ENCODE measurements at places on chromosomes 4 and X.

GRCh38 chr4:116099596-116099995 lies 985.8 kb downstream of the TRAM1L1 start:
- DNase-seq, result no peak

GRCh38 chr4:99834569-99834968 lies 17.9 kb downstream of the DAPP1 start:
- DNase-seq, result no peak

GRCh38 chr4:181437895-181438294 lies 805.3 kb upstream of the TENM3 start:
- DNase-seq, result no peak

DNA sequence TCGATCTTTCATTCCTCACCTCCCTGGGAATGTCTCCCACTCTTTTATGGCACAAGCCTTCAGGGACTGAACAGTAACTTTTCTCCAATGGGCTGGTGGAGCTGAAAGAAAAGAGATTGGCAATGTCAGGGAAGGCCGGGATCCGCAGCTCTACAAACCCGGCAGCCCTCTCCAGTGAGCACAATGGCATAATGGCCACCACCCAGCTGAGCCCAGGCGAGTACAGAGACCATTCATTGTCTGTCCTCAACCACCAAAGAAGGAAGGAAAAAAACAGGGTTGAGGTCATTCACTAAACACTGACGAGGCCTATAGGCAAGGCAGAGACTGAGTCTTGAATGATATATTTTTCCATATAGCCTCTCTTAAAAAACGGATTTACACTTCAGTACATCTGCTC lies 3.6 kb downstream of the GEMIN8 start:
- no peak for DNase-seq

DNA sequence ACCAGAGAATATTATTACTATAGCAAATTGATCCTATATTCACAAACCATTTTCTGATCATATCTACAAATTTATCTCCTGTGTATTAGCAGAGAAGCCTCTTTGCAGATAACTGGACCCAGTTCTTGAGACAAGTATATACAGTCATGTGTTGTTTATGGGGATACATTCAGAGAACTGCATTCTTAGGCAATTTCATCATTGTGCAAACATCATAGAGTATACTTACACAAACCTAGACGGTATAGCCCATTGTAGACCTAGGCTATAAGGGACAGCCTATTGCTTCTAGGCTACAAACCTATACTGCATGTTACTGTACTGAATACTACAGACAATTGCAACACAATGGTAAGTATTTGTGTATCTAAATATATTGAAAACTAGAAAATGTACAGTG lies 152.5 kb upstream of the SPANXN4 start:
- DNase-seq, result no peak

GRCh38 chr4:129334136-129334535 lies 238.2 kb downstream of the C4orf33 start:
- no peak for DNase-seq

DNA sequence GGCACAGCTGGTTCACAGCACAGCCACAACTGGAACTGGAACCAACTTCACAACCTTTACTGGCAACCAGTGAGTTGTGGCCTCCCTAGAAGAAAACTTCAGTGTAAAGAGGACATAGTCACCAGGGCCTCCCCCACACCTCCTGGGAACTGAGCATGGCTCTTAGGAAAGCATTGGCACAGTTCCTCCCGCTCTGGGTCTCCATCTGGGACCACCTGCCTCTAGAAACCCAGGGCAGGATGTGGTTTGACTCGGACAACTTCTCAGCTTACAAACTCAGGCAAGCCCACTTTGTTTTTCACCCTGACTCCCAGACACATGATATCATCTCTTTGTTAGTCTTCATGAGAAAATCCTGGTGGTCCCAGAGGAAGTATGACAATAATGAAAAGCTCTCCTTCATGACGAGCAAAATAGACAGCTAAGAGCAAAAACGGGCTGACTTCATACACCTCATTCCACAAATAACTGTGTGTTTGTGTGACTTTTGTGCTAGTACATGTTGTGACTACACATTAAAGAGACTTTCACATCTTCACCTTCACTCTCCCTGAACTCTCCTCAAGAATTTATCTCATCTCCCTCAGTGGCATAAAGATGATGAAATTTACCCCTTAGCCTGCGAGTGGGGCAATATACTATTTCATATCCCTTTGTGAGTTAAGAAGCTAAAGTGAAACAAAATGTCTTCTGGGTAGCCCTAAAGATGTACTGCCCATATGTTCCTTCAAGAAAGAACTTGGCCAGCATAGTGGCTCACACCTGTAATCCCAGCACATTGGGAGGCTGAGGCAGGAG lies 75.4 kb downstream of the SH3KBP1 start:
- peak; percentile 2 for DNase-seq

GRCh38 chrX:53440621-53441517 lies 6.7 kb upstream of the HSD17B10 start:
- DNase-seq, result peak; percentile 63

DNA sequence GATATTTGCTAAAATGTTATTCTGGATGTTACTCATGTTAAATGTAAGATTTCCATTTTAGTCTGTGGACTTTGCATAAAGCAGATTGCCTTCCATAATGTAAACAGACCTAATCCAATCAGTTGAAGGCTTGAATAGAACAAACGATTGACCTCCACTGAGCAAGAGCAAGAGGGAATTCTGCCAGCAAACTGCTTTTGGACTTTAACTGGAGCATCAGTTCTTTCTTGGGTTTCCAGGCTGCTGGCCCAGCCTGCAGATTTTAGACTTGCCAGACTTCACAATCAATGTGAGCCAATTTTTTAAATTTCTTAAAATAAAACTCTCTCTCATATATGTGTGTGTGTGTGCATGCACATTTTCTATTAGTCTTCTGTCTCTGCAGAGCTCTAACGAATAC lies 1248.8 kb downstream of the ADGRL3 start:
- DNase-seq, result no peak

- peak; percentile 11 for DNase-seq
Observed at GRCh38 chr4:87530868-87531267, 1.7 kb upstream of the SPARCL1 start.

DNA sequence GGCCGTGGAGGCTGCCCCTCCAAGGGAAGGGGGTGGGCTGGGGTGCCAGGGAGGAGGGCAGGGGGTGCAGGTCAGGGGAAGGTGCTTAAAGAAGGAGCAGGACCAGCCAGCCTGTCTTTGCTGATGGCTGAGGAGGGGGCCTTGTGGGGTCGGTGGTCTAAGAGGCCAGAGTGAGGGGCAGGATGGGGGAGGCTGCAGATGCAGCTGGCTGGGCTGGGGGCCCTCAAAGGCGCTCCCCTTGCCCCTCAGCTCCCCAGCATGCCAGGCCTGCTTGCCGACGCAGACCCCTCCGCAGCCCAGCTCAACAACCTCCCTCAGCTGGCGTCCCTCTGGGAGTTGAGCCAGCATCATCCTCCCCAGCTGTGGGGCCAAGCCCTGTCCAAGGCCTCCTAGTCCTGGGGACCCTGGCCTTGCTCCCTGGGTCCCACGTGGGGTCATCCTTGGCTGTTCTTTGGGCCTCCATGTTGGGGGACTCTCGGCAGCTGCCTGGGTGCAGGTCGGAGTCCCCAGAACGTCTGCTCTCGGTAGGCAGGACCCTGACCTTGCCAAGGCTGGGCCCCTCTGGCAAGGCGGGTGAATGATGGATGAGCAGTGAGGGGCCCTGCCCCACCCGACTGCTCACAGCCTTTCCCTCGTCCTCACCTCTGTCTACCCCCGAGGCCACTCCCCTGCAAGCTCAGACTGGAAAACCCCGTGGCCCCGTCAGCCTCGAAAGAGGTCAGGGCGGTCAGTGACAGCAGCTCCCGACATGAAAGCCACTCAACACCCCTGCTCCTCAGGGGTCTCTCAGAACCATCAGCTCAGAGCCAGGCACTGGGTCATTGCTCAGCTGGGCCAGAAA lies 119.4 kb downstream of the FAM53A start:
- DNase-seq, result no peak

GRCh38 chr4:152901205-152901604 lies 34.9 kb upstream of the FHDC1 start:
- DNase-seq, result no peak

GRCh38 chr4:87807402-87807801 lies 8.0 kb downstream of the IBSP start:
- DNase-seq, result peak; percentile 22

DNA sequence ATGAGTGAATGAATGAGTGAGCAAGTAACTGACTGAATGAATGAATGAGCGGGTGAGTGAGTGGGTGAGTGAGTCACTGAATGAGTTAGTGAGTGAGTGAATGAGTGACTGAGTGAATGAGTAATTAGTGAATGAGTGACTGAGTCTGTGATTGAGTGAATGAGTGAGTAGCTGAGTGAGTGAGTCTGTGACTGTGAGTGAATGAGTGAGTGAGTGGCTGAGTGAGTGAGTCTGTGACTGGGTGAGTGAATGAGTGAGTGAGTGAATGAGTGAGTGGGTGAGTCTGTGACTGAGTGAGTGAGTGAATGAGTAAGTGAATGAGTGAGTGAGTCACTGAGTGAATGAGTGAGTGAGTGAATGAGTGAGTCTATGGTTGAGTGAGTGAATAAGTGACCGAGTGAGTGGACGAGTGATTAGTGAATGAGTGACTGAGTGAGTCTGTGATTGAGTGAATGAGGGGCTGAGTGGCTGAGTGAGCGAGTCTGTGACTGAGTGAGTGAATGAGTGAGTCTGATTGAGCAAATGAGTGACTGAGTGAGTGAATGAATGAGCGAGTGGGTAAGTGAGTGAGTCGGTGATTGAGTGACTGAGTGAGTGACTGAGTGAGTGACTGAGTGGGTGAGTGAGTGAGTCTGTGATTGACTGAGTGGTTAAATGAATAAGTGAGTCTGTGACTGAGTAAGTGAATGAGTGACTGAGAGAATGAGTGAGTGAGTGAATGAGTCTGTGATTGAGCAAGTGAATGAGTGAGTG lies 223.0 kb upstream of the PSAPL1 start:
- DNase-seq, result no peak

DNA sequence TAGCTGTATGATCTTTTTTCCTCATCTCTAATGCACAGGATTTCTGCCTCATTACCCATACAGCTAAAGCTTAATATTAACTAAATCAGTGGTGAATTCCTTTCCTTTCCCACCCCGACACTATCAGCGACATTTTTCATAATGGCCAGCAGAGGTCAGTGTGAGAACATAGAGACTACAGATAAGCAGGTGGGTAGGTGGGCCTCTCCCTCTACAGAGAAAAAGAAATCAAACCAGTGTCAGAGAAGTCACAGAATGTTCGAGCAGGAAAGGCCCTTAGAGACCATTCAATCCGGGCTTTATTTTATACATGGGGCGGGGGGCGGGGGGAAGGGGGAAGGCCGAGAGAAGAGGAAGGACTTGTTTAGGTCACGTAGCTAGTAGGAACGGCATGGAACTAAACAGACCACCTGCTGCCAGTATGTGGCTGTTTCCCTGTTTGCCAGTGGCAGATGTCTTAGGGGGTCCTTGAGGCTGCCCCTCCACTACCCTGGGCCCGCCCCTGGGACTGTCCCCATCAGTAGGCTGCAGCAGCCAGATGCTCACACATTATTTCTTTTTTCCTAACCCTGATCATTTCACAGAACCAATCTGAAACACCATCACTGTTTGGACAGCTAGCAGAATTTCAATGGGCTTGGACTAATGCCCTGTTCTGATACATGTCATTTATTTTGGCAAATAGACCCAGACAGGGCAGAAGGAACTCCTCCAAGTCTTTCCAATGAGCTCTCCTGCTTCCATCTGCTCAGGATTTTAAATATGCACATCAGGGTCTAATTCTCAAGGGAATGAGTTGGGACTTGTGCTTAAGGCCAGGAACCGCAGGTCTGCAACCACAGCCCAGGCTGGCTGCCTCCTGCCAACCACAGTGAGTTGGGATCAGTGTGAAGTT lies 133.4 kb downstream of the ATG4A start:
- peak; percentile 33 for DNase-seq
